ENCODE measurements at places on chromosomes 1 and 21.

GRCh38 chr1:199041173-199041914, 402.5 kb downstream of the PTPRC start:
- peak; percentile 40 for DNase-seq

- no peak for DNase-seq
Measured at GRCh38 chr1:168387781-168388760, 107.4 kb downstream of the TBX19 start.

GRCh38 chr1:54158071-54158470, 5.3 kb upstream of the CDCP2 start:
- no peak for DNase-seq

DNA sequence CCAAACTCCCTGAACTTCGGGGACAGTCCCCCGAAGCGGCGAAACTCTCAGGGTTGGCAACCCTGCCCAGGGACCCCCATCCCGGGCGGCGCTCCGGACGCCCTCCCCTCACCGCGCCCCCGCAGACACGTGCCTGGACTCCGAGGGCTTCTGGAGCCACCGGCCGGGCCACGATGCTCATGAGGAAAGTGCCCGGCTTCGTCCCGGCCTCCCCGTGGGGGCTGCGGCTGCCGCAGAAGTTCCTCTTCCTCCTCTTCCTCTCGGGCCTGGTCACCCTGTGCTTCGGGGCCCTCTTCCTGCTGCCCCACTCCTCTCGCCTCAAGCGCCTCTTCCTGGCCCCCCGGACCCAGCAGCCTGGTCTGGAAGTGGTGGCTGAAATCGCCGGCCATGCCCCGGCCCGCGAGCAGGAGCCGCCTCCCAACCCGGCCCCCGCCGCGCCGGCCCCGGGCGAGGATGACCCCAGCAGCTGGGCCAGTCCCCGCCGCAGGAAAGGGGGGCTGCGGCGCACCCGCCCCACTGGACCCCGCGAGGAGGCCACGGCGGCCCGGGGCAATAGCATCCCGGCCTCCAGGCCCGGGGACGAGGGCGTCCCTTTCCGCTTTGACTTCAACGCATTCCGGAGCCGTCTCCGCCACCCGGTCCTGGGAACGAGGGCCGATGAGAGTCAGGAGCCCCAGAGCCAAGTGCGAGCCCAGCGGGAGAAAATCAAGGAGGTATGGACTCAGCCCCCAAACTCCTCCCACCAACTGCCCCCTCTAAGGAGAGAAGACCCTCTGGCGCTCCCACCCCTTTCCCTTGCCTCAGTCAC, 1.2 kb downstream of the MAN1C1 start:
- DNase-seq = no peak

DNA sequence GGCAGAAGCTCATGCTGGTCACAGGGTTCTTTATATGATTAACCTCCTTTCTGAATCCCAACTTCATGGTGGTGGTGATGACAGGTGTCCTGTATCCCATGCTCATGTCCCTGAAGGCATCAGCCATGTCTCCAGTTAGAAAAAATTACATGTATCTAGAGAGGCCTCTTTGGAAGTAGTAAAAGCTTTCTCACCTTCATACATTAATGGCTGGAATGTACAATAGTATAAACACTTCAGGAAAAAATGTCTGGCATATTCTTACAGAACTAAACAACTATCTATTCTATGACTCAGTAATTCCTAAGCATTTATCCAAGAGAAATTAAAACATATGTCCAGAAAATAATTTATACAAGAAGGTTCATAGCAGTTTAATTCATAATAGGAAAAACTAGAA, 34.0 kb downstream of the ADAM30 start:
- DNase-seq = no peak

GRCh38 chr21:17819877-17820229, 697 bp upstream of the C21orf91 start:
- DNase-seq = no peak

DNA sequence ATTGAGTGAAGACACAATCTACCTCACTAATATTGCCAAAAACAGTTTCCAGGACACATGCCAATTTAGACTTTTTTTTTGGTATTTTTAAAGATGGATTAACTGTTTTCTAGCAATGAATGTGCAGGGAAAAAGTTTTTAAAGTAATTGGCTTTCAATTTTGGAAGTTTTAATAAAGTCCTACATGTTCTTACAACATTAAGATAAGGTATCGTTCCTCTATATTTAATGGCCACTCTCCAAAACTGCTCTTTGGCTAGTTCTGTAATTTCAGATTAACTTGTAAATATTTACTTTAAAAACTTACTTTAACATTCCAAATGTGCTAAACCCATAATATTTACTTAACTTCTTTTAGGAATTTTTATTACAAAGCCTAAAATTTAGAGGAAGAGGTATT, 1332.2 kb upstream of the PRMT6 start:
- DNase-seq = no peak

DNA sequence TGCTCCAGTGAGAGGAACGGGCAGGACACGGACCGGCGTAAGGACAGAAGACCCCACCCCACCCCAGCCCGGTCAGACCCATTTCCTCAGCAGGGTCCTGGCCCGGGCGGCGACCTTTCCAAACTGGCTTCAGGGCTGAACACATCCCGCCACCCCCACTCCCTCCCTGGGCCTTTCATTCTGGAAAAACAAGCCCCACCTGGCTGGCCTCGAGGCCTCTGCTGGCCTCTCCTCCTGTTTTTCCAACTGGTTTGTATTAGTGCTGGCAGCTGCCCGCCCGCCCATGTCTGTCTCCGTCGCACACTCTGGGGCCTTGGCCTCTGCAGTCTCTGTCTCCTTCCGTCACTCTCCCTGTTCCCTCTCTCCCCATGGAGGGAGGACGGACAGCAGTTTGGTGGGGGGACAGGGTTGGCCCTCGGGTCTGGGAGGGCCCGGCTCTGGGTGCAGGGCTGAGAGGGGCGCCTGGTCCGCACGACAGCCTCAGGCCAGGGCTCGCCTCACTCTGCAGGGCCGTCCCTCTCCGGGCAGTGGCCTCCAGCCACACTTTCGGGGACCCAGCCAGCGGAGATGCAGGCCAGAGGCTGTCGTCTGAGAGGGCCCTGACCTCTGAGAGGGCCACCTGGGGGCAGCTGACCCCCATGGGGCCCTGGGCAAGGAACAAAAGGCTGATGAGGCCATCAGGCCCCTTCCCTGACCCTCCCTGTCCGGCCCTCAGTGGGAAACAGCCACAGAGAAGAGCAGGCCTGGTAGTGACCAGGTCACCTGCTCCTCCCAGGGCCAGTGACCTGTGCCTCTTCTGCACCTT, 1.5 kb upstream of the MXRA8 start:
- no peak for DNase-seq

GRCh38 chr1:117685936-117686806, 80.3 kb downstream of the TENT5C start:
- DNase-seq = no peak

- peak; percentile 78 for DNase-seq
Measured at GRCh38 chr1:204493984-204494280, 673 bp downstream of the PIK3C2B start.

DNA sequence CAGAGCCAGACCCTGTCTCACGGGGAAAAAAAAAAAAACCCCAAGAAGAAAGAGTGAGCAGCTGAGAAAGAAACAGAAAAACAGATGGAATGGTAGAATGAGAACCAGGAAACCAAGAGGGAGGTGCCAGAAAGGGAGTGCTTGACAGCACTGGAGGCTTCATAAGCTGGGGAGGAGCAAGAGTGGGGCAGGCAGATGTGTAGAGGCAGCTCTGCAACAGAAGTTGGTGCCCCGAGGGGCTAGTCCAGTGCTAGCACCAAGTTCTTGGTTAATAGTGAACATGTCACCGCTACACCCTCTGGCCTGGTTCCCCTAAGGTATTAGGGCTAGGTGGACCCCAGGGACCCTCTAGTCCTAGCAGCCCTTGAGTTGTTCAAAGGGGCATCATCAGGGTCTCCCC, 98.0 kb downstream of the TGFBR3 start:
- no peak for DNase-seq

- DNase-seq = no peak
Measured at GRCh38 chr1:228848406-228848805, 113.1 kb downstream of the RHOU start.

DNA sequence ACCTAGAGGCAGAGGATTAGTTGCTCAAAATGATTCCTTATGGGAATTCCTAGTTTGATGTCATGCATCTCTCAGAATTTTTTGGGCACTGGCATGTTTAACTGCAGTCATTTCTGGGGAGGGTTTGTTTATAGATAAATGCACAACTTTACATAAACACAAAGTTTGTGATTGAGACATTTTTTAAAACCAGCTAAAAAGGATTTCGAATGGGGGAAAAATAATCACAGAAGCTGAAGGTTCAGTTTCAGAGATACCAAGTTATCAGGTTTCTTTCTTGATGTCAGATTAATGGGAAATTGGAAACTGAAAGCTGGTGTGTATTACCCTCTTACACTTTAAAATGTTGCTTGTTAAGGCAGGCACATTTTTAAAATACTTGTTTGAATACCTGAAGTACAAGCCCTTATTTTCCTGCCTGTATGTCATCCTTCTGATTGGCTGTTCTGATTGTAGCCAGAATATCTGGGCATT, 72.1 kb downstream of the DISP1 start:
- no peak for DNase-seq

GRCh38 chr1:12760256-12760795, 13.2 kb upstream of the PRAMEF12 start:
- DNase-seq = no peak

GRCh38 chr1:234316937-234317336, 56.3 kb upstream of the COA6 start:
- DNase-seq = no peak

DNA sequence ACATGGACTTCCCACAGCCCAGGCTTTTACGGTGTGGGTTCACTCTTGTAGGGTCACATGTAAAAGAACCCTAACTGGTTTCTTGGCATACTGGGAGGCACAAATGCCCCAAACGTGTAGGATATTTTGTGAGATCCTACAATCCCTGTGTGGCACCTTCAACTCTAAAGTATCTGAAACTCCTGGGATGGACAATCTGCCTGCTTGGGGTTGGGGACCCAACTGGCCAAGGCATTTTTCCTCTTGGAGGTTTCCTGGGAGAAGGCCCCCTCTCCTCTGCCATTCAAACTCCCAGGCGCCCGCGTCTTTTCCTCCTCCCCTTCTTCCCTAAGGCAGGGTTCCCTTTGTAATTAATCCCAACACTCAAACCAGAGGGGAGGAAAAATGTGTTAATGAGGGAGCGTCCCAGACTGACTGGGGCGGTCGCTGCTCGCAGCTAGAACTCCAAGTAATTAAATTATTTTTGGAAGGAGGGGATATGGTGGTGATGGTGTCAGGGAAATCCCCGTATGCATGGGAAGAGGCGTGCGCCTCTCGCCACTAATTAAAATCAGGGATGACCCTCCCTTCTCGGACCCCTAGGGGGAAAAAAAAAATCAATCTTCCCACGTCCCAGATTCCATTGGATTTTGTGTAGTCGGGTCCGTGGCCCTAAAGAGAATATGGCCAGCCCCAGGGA, 681 bp upstream of the VANGL2 start:
- DNase-seq = no peak

GRCh38 chr1:20932437-20932977, 145.4 kb upstream of the HP1BP3 start:
- no peak for DNase-seq

DNA sequence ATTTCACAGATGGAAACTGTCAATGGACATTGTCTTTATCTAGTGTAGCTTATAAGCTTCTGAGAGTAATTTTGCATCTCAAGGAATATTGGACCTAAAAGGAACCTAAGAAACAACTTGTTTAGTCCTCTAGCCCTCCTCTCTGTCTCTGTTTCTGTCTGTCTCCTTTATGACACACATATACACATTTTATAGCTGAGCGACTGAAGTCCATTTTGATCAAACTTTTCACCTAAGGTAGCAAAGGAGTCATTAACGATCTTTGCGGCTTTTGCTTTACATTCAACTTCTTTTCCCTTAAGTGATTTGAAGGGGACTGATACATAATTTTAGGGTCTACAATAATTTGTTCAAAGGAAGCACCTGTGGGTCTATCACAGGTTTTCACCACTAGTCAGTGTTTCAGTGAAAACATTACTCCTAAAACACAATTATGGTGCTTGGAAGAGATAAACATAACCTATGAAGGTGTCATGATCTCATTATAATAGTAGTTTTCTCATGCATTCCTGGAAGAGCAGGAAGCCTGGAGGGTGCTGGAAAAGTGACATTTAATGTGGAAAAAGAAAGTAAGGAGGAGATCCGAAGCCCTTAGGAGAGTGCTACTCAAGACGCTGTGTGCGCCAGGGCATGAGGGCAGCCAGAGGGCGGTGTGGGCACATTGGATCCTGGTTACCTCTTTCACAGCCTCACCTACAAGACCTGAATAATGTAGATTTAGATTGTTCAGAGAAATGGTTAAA, 248.6 kb downstream of the DNM3 start:
- DNase-seq = peak; percentile 28

DNA sequence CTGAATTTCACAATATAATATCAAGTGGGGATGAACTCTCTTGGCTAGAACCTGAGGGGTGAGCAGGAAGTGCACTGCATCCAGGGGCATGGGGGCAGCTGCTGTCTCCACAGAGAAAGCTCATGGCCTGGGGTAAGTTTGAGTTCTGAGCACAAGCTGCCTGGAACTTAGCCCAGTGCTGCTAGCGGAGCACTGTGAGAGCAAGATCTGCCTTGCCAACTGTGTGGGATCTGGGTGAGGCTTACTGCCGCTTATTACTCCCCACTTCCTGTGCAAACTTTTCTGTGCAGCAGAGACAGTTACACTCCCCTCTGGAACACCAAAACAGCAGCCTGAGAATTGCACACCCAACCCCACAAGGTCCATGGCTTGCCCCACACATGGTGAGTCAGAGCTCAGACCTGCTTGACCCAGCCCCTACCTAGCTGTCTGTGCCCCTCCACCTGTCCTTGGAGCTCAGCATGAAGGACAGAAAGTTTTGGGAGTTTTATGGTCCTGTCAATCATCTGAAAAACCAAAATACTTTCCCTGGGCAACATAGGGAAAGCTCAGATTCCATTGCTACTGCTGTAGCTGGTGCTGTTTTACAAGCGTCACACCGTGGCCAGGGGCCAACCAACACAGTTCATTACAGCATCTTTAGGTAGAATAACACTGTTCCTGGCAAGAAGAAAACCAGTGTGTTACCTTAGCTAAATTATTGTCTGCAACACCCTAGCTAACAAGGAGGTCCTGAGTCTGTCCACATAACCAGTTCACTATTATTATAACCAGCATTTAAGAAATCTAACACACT, 762.1 kb upstream of the NEGR1 start:
- DNase-seq = no peak

GRCh38 chr1:7229186-7229585, 443.9 kb downstream of the CAMTA1 start:
- DNase-seq = no peak

DNA sequence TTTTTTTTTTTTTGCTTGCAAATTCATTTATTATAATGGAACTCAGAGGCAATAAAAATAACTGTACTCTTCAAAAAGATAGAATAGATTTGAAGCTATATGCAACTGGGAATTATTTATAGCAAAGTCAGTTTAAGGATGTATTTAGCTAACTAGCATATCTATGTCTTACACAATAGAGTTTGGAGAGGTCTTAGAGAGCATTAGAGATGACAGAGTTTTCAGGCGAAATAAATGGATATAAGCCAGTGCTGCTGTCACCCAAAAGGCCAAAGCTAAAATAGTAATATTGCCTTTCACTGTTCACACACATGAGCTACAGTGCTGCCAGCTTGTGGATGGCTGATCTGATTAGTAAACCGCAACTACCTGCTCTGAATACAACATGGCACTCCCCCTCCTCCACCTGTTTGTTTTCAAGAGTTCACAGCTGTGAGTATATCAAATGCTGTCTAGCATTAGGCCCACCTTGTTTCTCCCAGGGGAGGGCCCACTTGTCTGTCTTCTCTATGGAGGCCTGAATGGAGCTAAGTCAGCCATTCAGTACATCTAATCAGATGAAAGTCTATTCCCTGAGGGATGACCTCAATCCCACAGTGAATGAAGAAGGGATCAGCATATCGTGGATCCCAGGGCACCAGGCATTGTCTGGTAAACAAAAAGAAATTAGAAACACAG, 25.2 kb upstream of the SSX2IP start:
- DNase-seq = no peak

GRCh38 chr1:201089596-201089995, 22.6 kb downstream of the CACNA1S start:
- DNase-seq = no peak
